ENCODE measurements at places on chromosomes 1 and 21. TPM values are rescaled to one million over a fixed set of nuclear protein-coding genes. Genes with fewer than 3 reads are reported as not detected.

Gene FCGR3B
- not detected for total RNA-seq

Gene NOL9
- total RNA-seq, result 32.9 TPM

- no peak for DNase-seq
These were observed 95.7 kb upstream of the VANGL1 start for GRCh38 chr1:115545791-115546733.

DNA sequence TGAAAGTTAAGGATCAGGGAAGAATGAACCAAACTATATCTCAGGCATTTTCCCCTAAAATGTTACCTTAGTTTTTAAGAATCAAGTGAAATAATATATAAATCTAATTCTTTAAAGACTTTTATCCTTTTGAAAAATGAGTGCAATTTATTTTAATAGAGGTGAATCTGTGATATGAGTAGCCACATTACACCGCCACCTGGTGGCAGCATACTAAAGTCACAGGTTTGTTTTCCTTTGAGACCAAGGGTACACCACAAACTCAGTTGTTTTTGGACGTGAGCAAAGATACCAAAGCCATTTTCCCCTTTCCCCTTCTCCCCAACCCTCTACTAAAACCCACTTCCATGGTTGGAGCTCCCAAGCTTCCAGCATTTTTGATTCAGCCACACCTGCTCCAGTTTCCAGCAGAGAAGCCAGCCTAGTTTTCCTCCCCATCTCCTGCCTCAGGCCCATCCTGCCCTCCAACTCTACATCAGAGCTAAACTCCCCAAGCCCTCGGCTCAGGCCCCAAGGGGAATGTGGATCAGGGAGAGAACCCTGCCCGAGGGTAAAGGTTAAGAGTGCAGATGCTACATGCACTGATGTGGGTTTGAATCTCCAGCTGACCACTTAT, 22.9 kb upstream of the LDLRAP1 start:
- DNase-seq, result no peak
